ENCODE measurements at places on chromosomes 16 and 17.

- no peak for DNase-seq
Observed at GRCh38 chr16:77277571-77277970, 78.4 kb downstream of the SYCE1L start.

GRCh38 chr17:39196808-39197291, 619 bp downstream of the CACNB1 start:
- DNase-seq: no peak

- no peak for DNase-seq
Observed at GRCh38 chr17:73197161-73197560, 4.3 kb downstream of the COG1 start.

DNA sequence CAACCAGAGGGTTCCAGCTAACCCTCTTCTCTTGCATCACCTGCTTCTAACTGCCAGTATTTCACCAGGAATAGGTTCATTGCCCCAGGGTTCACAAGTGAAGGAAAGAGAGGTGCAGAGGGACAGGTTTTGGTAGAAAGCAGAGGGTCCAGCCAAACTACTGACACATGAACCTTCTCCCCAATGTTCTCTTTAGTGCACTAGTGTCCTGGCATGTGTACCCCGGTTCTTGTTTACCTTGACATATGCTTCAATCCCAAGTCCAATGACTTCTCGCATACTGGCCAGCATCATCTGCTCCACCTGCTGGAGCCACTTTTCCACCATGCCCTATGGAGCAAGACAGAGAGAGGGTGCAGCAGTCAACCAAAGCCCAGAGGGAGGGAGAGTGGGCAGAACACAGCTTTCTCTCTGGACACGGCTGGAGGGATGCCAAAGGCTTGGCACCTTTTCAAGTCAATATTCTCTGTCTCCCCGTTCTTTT, 90.6 kb downstream of the DNAH3 start:
- no peak for DNase-seq

DNA sequence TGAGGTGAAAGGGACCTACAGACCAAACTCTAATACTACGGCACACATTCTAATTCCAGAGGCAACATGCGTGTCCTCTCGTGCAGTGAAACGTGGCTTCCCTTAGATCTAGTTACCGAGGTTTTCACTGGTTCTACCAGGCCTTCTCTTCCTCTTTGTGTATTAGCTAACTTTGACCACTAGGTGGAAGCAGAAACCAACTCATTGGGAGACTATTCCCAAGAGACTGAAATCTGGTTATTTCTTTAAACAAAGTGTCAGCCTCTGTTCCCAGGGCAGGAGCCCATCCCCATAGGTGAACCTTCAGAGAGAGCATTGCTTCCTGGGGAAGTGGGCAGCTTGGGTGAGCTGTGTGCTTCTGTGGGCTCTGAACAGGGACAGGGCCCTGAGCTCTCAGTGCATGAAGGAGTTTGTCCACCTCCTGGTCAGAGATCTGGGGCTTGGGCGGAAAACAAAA, 19.7 kb upstream of the RCVRN start:
- DNase-seq: peak; percentile 29

DNA sequence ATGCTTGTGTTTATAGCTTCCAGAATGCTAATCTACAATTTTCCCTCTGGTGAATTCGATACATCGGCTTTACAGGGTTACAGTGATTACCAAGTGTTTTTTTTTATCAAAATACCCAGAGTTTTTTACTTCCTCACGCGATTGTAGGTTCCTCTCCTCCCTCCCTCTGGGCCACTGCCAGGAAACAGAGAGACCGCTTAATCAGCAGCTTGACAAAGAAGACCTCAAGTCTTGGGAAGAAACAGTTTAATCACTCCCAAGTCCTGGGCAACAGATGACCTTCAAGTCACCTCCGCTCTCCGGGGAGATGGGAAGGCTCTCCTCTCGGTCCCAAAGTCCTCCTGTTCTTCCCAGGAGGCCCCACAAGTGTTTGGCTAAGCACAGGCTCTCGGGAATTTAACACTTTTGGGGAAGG, 23.5 kb downstream of the SMTNL2 start:
- no peak for DNase-seq

DNA sequence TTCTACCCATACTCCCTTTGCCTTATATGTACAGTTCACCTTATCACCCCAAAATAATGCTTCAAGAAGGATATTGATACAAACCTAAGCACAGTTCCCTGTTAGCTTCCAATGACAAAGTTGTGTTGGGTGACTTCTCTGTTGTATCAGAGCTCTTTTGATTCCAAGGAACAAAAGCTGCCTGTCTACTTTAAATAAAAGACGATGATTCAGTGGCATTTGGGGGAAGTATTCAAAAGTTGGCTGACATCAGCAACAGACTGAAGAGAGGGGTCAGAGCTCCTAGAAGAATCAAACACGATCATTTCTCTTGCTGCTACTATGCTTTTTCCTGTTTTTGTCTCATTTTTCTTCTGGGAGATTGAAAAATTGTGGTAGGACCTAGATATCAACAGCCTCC, 69.4 kb upstream of the CA10 start:
- DNase-seq: no peak

GRCh38 chr16:22734368-22734767, 79.6 kb upstream of the HS3ST2 start:
- no peak for DNase-seq

- DNase-seq: no peak
Observed at GRCh38 chr17:30236766-30237165, 1.3 kb upstream of the SLC6A4 start.

GRCh38 chr16:12147681-12148080, 171.1 kb downstream of the SNX29 start:
- DNase-seq: no peak
